ENCODE measurements at places on chromosomes 16 and 17.

DNA sequence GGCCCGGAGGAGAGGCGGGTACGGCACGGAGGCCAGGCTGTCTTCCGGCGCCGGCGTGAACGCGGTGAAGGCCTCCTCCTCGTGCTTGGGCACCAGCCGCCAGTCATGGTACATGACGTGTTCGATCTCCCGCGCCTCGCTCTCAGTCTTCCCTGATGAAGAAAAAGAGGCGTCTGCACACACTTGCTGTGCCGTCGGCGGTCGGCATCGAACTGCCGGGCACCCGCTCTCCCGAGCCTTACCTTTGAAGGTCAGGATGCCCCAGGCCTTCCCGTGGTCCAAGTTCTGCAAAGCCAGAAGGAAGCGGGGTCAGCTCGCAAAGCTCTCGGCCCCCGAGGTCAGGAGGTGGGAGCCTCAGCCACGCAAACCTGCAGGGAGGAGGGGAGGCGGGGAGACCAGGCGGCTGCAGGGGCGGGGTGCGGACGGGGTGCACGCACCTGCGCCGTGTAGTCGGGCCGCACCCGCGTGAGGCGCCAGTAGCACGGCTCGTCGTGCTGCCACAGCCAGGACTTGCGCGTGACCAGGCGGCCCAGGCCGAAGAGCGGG lies at the start of gene EME2:
Gene EME2 (plus strand): TSS at position 449 of the 546 bp plus-strand sequence. CDS start 418 bp downstream, outside the sequence.
- DNase-seq, result no peak

- DNase-seq, result no peak
Measured at GRCh38 chr16:79409978-79410377, 190.6 kb downstream of the MAF start.

DNA sequence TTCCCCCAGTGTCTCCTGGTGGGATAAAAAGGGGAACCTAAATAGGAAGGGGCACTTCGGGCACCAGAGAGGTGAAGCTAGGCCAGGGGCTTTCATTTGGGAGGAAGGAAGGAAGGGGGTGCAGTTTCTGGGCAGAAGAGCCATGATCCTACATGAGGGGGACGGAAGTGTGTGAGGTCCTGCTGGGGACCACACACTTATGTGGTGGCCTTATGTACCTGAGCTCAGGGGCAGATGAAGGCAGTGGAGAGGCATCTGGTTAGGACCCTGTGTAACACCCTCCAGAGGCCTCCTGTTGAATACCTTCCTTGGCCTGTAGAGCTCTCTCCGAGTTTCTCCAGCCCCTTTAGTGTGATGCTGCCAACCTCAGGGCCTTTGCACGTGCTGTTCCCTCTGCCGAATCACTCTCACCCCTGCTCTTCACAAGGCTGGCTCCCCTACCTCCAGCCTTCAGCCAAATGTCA lies 21.2 kb downstream of the IGFBP4 start:
- DNase-seq, result no peak

GRCh38 chr17:74012465-74012864 lies 191.0 kb upstream of the RPL38 start:
- no peak for DNase-seq

- no peak for DNase-seq
Measured at GRCh38 chr17:70109497-70109896, 34.5 kb downstream of the KCNJ16 start.

DNA sequence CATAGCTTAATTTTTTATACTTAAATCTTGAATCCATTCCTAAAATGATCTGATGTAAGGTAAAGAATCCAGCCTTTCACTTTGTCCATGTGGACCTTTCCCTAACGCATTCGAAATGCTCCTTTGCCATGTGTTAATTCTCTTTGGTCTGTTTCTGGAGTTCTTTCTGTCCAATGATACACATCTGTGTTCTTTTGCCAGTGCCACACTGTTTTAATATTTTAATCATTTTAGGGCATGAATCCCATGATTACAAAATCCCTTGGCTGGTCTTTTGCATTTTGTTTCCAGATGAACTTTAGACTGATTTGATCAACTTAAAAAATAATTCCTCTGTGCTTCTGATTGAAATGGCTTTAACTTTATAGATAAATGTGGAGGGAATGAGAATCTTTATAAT lies 74.1 kb downstream of the NTN1 start:
- no peak for DNase-seq

GRCh38 chr17:48441231-48441711 lies 11.3 kb upstream of the SKAP1 start:
- no peak for DNase-seq

- no peak for DNase-seq
Measured at GRCh38 chr17:72613396-72613795, 479.1 kb downstream of the SLC39A11 start.

DNA sequence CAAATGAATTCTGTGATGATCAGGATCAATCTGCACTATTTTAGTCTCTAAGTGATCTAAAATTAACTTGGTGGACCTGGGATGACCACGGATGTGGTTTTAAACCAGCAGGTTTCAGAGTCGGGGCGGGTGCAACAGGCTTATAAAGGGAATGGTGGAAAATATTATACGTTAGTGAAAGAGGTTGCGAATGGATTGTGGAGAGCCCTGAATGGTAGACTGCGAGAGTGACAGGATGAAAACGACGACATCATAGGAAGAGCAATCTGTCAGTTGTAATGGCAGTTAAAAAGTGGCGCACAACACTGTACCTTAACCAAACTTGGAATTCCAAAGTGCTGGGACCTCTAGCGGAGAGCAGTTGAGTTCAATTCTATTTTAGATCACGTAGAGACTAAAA lies 1.2 kb upstream of the CYB5B start:
- no peak for DNase-seq

DNA sequence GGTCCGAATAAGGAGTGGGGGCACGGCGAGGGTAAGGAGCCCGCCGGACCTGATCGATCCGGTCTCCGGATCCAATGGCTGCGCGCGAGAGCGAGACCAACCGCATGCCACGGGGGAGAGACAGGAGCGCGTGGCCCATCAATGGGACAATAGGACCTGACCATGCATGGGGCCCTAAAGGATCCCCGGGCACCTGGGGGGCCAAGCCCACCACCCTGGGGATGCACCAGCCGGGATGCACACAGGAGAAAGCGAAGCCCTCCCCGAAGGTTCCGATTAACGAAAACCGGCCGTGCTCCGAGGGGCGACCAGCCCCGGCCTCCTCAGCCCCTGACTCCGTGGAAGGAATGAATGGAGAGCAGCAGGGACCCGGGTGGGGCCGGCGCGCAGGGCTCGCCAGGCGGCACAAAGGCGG lies 525 bp downstream of the JPT1 start:
- no peak for DNase-seq

DNA sequence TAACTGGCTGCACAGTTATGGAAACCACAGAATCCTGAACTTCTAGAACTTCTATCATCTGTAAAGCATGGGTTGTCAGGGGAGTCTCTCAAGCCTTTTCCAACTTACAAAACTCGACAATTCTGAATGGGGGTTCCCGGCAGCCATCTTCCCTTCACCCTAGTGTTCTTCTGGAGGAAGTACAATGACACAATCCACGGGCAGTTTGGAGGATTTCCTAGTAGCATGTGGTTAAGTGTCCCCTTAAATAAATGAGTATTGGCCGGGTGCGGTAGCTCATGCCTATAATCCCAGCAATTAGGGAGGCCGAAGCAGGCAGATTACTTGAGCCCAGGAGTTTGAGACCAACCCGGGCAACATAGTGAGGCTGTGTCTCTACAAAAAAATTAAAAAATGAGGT lies 2.1 kb downstream of the SLC16A6 start:
- no peak for DNase-seq

DNA sequence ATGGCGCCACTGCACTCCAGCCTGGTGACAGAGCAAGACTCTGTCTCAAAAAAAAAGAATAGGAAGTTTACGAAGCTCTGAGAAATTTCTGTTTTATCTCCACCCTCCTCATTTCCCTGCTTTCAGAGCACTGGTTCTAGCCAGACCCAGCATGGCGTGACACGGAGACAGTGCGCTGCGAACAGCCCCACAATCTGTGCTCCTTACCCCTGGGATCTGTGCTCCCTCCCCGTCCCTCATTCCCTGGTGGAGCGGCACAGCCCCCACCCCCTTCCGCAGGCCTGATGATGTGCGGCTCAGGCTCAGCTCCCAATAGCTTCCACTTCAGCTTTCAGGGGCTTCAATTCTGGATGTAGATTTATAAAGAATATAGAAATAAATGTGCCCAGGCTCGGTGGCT lies 56.1 kb upstream of the ENDOV start:
- no peak for DNase-seq

DNA sequence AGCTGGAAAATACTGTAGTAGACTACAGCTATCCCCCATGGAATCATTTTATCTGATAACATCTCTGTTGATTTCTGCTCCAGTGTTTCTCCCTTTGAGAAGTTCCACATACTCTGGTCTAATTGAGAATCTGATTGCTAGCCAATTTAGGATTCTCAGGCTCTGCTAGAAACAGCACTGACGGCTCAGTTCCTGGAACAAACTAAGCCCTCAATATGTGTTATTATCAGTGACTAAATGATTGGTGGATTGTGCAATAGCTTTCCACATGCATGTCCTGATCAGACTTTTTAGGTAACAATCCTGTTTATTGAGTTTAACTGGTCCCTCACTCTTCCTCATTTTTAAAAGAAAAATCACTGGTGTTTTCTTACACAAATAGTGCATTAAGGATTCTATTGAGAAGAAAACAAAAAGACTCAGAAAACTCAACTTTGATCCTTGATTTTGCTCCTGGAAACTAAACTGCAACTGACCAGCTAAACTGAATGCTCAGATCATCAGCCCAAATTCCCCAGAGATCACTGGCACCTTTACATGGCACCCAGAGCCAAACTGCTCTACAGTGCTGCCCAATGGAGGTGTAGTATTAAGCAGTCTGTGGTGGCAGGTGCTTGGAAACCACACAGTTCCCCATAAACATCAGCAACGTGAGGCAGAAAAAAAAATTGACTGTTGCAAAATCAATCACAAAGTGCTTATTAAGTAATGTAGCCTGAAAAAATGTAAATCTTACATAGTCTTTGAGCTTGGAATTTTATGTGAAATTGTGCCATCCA lies 423.7 kb downstream of the TOX3 start:
- no peak for DNase-seq

DNA sequence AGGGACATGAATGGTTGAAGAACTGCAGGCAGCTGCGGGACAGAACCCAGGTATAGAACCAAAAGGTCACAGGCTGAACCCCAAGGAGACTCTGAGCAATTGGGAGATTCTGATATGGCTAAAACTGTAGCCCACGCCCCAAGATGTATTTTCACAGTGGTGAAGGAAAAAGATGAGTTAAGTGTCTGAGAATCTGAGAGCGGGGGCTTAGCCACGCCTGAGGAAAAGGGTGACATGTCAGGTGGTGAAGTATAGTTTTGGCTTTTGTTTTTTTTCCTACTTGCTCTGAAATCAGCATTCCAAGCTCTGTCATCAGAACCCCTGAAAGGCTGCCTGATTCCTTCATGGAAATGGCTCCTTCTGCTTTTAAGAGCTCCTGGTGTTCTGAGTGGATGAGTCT lies 73.3 kb downstream of the AKAP1 start:
- DNase-seq, result no peak

DNA sequence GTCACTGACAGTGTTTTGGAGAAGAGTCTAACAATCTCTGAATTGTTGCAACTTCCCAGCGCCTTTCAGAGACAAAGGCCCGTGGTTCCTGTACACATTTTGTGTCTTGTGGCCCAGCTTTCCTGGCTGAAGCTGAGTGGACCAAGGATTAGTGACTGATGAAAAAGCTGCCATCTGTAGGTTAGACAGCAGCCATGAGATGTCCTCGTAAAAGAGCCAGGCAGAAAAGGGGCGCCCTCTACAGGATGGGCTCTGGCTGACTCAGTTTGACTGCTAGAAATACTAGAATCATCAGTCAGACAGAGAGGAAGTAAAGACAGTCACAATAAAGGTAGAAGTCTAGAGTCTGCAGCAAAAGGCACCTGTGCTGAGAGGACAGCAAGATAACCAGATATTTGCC lies 26.5 kb upstream of the NF1 start:
- DNase-seq, result no peak

- no peak for DNase-seq
Measured at GRCh38 chr17:77414811-77415400, 274.1 kb downstream of the SEC14L1 start.

DNA sequence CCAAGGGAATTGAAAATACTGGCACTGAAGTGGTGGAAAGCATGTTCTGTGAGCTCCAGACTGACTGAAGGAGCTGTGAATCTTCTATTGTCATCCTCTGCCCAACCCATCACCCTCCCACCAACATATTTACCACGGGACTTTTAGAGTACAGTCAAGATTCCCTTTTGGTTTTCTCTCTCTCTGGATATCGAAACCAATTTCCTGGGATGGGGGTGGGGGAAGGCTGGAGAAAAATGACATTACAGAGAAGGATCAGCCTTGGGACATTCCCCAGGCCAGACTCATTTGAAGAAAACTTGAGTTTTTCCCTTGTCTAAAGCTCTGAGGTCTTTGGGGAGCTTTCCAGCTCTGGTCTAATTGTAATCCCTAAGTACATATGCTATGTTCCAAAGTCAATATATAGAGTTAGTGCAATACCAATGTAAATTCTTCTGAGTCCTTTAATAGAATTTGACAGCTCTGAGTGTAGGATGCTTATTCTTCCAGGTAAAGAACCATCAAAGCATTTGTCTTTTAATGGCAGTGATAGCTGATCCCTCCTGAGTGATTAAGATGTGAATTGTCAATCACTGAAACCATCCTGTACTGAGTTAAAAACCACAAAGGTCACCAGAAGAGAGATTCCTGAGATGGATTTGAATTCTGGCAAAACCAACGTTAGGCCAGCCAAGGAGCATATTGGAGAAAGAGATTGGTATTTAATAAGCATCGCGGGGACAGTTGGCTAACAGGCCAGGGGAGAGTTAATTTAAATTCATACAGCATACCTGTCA lies 48.8 kb upstream of the CCL1 start:
- DNase-seq, result no peak

DNA sequence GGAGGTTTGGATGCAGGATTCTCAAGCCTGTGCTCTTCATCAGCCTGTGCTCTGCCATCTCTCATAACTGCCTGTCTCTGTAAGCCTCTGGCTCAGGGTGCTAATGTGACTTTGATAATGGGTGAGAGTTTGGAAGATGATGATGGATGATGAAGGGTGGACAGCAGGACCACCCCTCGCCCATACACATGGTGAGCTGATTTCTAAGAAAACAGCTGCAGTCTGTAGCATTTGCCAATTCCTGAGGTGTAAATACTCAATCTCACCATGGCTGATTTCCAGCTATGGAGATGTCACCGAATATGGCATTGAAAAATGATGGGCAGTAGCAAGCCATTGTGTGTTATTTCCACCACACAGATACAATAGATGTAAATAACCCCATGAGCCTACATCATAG lies 74.2 kb downstream of the ARSG start:
- DNase-seq, result no peak

- peak; percentile 98 for DNase-seq
Measured at GRCh38 chr17:66459811-66460270, 157.4 kb downstream of the PRKCA start.

DNA sequence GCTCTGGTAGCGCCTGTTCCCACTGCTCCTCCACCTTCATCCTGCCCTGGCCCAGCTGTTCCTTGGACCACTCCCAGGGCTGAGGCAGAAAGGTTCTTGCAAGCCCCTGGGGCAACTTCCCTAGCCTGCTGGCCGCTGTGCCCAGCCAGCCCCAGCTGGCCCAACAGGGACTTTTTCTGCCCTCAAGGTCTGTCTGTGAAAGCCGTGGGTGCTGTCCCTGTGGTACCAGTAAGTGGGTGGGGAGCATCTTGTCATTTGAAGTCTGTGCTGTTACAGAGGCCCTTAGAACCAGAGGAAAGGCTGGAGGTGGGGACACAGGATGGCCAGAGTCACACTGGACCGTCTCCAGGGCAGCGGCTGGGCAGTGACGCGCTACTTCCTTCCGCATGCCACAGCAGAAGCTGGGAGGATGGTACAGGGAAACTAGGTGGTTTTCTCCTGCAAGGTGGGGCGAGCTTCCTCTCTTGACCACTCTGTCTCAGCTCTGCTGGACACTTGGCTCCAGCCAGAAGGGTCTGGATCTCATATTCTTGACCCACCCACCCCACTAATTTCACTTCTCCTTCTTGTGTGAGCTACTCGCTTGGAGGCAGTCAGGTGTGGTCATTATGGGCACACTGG lies 87.8 kb downstream of the PLCG2 start:
- DNase-seq, result no peak

Measured in AG09309 (cell line).